ENCODE measurements at places on chromosomes 1 and 21. TPM values are rescaled to one million over a fixed set of nuclear protein-coding genes. Genes with fewer than 3 reads are reported as not detected.

DNA sequence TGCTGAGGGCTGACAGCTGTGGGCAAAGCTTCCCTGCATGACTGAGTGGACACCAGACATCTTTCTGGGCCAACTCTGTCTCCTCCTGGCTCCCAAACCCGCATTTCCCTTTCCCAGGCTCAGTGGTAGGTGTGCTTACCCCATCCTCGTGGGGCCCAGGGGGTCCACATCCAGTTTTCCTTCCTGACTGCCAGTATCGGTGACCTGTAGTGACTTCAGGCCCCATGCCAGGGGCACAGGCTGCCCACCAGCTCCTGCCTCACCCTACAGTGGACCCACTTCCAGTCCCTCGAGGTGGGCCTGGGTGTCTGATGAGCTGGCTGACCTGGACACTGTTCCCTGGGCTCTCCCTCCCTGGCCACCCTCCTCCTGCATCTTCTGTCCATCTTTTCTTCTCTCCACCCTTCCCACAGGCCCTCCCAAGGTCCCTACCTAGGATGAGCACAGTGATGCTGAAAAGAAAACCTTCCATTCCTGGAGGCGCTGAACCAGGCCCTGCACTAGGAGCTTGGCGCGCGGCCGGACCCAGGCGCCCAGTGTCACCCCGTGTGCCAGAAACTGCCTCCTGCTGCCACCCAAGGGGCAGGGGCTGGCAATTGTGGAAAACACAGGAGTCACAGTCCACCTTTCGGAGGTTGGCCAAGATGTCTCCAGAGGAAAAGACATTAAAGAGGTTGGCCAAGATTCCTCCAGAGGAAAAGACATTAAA, 67.1 kb downstream of the RUNX3 start:
- no peak for DNase-seq
- no peak overlapping the region for H3K27ac ChIP-seq
- H3K4me3 ChIP-seq = no peak overlapping the region
- no peaks in the 10 kb centered on the region for H3K36me3 ChIP-seq

GRCh38 chr1:10734962-10735544, 61.4 kb downstream of the CASZ1 start:
- no peak overlapping the region for H3K27ac ChIP-seq
- no peaks in the 10 kb centered on the region for H3K36me3 ChIP-seq
- DNase-seq = peak; percentile 31
- H3K4me1 ChIP-seq = no peaks in the 10 kb centered on the region
- H3K27me3 ChIP-seq = peaks cover 15% of the 10 kb centered on the region
- no peak overlapping the region for H3K4me3 ChIP-seq

- DNase-seq = no peak
- H3K27ac ChIP-seq = no peak overlapping the region
- H3K27me3 ChIP-seq = no peaks in the 10 kb centered on the region
- H3K4me3 ChIP-seq = no peak overlapping the region
- H3K4me1 ChIP-seq = no peaks in the 10 kb centered on the region
- no peaks in the 10 kb centered on the region for H3K36me3 ChIP-seq
Observed at GRCh38 chr21:29245104-29245643, 53.5 kb upstream of the BACH1 start.

Gene CGN
- total RNA-seq = 1.2 TPM

Gene TP73
- total RNA-seq = 14.9 TPM

- peaks cover 15% of the 10 kb centered on the region for H3K27me3 ChIP-seq
- H3K27ac ChIP-seq = no peak overlapping the region
- H3K4me3 ChIP-seq = no peak overlapping the region
- H3K4me1 ChIP-seq = no peaks in the 10 kb centered on the region
Observed at GRCh38 chr21:8997011-8997440, 1524.4 kb upstream of the TPTE start.

- DNase-seq = no peak
- H3K27me3 ChIP-seq = no peaks in the 10 kb centered on the region
Observed at GRCh38 chr1:3181956-3182355, 113.0 kb downstream of the PRDM16 start.

Gene C8B
- total RNA-seq = not detected

- no peak overlapping the region for H3K27ac ChIP-seq
- no peaks in the 10 kb centered on the region for H3K4me1 ChIP-seq
- no peak for DNase-seq
- no peaks in the 10 kb centered on the region for H3K36me3 ChIP-seq
- H3K27me3 ChIP-seq = peaks cover 10% of the 10 kb centered on the region
Observed at GRCh38 chr1:53371851-53372250, 44.0 kb upstream of the LRP8 start.

- H3K4me1 ChIP-seq = no peaks in the 10 kb centered on the region
- no peak overlapping the region for H3K27ac ChIP-seq
- no peak overlapping the region for H3K4me3 ChIP-seq
- H3K27me3 ChIP-seq = no peaks in the 10 kb centered on the region
Observed at GRCh38 chr1:110713221-110713620, 38.5 kb upstream of the KCNA3 start.

Gene RNF186
- 0.73 TPM for total RNA-seq

DNA sequence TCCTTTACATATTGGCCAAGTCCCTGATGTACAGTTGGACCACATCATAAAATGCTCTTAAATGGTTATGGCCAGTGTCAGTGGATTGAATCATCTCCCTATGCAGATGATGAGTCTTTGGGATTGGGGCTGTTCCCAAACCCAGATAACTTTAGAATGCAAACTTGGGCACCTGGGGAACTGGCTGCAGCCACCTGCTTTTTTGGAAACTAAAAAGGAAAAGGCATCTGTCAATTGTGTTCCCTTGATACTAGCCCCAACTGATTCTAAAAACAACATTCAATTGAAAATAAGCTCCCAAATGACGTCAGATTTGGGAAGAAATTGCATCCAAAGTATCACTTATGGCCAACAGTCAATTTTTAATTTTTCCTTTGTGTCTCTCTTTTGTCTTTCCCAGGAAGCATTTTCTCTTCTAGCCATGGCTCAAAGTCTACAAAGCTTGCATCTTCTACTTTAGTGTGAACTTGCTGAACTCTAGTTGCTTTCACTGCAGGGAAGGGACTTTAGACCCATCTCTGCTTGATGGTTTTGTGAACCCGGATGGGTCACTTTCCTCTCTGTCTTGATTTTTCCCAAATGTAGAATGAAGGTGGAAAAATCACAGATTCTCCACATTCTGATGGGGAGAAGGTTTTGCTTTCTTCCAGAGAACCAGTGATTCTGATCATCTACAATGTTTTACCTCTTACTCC, 402.3 kb upstream of the USP24 start:
- DNase-seq = no peak
- H3K4me1 ChIP-seq = no peaks in the 10 kb centered on the region
- no peak overlapping the region for H3K4me3 ChIP-seq
- no peak overlapping the region for H3K27ac ChIP-seq
- no peaks in the 10 kb centered on the region for H3K27me3 ChIP-seq

Data from SJCRH30 (cell line).